ENCODE measurements at places on chromosomes 1 and 21.

GRCh38 chr1:201251851-201252430 lies 31.4 kb upstream of the PKP1 start:
- DNase-seq, result no peak

- DNase-seq, result no peak
Measured at GRCh38 chr21:32613436-32614043, 1.4 kb upstream of the CFAP298 start.

GRCh38 chr1:12177999-12178441 lies 11.2 kb downstream of the TNFRSF1B start:
- peak; percentile 90 for DNase-seq

DNA sequence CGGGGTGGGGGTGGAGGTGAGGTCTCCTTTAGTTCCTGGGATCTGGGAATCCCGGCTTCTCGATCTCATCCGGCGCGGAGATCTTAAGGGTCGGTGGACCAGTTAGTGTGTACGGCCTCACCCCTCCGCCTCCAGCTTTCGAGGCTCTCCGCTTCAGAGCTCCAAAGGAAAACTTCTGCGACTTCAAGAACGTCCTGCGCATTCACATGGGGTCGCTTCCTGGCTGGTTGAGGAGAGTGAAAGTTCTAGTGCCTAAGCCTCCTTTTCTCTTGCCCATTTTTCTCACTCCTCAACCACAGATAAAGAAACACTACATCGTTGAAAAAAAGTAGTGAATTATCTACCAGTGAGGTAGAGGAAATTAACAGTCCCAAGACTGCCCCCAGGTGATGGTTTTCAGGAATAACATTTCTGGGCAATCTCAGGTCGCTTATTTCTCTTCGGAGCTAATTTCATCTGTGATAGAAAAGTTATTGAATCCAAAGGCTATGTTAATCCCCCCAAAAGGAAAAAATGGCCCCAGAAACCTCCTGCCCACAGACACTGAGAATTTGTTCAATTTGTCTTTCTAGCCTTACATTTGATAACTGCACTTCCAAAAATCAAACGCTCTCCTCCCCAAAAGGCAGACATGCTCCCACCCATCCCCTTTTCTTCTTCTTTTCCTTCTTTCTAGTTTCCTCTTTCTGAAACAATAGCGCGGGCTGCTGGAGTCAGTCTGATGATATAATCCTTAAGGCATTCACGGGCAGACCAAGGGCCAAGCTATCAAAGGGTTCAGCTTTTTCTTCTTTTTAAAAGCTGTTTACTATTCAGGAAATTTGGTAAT lies 20.6 kb upstream of the TBX15 start:
- DNase-seq, result no peak

- no peak for DNase-seq
Measured at GRCh38 chr1:184691719-184692324, 62.8 kb downstream of the EDEM3 start.

DNA sequence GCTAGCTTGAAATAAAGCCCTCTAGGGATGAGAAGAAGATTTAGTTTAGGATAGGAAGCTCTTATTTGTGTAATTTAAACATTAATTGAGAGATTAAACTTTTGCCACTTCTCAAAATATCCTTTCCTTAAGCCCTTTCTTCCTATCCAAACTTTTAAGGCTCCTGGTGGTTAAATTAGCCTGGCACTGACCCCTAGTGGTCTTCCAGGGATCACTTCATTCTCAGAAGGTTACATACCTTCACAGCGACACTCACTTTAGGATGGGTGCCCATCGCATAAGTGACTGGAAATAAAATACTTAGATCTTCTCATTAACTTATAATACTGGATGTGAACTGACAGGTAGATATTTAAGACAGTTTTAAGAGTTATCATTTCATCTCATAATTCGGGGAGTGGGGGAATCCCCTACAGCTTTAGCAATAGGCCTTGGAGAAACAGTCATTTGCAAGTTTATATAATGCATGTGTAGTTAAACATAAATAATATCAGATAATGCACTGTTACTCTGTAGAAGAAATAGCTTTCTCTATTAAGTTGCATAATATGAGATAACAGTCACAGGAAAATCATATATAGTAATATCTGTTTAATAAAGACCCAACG lies 7.4 kb downstream of the LHX9 start:
- peak; percentile 33 for DNase-seq

DNA sequence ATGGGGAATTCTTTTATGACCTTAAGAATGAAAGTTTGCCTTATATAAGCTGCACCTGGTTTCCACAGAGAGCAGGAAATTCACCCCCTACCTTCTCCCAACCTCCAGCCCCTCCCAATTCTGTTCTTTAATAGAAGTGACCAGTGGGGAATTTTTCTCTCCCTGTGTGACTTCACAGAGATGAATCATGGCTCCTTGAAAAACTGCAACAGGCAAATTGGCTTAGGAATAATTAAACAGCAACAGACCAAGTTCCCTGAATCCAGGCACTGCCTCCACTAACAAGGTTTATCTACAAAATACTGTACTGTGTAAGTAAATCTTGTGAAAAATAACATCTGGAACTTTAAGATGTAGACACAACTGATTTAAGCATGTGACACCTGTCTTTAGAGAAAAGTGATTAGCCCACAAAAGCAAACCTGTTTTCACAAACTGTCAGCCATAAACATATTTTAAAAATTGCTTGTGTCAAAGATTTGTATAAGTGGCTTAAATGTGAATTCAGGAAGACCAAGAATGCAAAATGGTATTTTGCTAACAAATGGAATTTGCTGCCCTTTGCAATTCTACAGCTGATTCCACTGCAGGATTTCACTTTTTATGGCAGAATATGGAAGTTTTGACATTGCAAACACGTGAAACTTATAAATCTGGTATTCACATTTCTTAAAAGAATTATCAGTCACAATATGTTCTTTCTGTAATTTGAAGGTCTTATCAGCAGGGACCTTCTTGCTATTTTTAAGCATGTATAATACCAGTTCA lies 54.0 kb downstream of the ALG14 start:
- no peak for DNase-seq

GRCh38 chr1:112676543-112676942 lies 2.1 kb downstream of the MOV10 start:
- DNase-seq, result no peak

GRCh38 chr21:41976611-41977010 lies 22.8 kb upstream of the C2CD2 start:
- DNase-seq, result no peak

DNA sequence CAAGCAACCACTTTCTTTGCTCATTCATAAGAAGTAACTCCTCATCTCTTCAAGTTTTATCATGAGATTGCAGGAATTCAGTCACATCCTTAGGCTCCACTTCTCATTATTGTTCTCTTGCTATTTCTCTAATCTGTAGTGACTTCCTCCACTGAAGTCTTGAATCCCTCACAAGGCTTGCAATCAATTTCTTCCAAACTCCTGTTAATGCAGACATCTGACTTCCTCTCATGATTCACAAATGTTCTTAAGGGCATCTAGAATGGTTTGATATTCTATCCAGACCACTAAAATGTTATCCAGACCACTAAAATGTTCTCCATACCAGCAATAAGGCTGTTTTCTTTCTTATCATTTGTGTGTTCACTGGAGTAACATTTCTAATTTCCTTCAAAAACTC lies 528.1 kb downstream of the DPYD start:
- DNase-seq, result no peak

GRCh38 chr1:212635141-212635631 lies 26.6 kb downstream of the ATF3 start:
- DNase-seq, result no peak

GRCh38 chr1:67958472-67958871 lies 92.0 kb downstream of the DIRAS3 start:
- no peak for DNase-seq

DNA sequence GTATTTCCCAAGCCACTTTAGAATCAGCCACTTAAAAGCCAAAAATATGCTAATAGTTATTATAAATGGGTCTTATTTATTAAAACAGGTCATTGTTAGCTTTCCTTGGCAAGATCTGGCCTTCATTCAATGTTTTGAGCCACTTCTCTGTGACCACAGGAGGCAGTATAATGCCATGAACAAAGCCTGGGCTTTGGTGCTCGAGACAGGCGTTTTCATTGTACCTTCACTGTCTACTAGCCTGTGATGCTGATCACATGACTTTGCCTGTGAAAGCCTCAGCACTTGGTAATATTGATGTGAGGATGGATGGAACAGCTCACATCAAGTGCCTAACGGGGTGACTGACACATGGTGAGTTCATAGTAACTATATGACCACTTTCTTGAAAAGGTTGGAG lies 217.0 kb downstream of the RWDD3 start:
- no peak for DNase-seq

DNA sequence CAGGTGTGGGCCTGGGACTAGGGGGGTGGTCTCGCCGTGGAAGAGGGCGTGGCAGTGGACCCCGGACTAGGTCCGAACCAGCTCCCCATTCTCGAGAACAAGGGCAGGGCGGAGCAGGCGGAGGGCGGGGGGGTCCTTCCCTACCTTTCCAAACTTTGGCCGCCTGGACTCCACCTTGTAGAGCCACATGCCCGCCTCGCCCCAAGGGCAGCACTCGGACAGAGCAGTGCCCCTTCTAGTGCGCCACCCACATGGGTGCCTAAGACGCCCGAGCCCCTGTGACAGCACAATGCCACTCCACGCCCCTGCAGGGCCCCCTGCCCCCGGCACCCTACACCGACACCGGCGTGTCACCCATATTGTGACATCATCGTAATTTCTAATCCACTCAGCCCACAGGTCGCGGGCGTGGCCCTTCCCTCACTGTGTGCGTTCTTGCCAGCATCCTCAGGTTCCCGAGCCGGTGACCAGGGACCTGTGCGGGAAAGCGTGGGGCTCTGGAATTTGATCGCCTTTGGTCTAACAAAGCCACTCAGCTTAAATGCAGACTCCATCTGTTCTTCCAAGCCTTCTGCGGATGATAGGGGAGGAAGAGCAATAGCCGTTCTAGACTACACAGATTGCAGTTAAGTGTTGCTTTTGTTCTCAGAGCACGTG lies 553 bp upstream of the STMN1 start:
- peak; percentile 22 for DNase-seq

- DNase-seq, result no peak
Measured at GRCh38 chr1:192766009-192766625, 42.7 kb upstream of the RGS2 start.

DNA sequence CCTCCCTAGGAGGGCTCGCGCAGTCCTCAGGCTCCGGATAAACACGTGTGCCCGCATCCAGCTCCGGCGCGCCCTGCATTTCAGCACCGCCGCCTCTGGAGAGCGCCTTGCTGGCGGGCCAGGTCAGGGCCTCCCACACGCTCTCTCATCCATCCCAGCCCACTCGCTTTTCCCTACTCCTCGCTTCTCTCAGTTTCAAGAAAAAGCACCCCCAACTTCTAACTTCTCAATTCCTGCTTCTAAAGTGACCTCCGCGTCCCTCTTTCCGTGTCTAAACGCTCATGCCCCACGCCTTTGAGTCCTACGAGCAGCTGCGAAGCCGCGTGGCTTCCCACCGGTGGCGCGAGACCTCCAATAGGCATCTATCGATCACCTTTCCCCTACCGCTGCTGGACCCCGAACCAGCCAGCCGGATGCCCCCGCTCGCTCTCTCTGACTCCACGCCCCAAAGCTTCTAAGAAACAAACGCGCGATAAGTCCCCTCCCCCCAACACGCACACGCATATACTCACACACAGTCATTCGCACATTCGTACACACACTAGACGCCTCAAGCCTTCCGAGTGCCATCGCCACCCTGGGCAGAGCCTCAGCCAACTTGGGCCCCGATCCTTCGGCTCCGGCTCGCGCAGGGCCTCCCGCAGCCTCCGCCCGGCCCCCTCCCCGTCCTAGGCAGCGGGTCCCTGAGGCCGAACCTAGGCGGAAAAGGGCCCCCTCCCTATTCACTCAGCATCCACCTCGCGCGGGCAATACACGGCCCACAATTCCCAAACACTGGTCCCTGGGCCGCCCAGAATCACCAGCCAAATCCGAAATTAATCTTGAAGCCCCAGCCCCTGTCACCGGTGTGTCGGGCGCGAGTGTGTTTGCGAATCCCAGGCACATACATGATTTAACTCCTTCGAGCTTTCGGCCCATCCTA lies 1.1 kb downstream of the NMNAT2 start:
- DNase-seq, result no peak

- DNase-seq, result no peak
Measured at GRCh38 chr1:27374362-27375086, at the start of gene FCN3. FCN3 (minus strand) TSS chr1:27374824; CDS start chr1:27374818, 6 bp downstream.

GRCh38 chr1:44775930-44776729 lies 790 bp downstream of the RPS8 start:
- no peak for DNase-seq

DNA sequence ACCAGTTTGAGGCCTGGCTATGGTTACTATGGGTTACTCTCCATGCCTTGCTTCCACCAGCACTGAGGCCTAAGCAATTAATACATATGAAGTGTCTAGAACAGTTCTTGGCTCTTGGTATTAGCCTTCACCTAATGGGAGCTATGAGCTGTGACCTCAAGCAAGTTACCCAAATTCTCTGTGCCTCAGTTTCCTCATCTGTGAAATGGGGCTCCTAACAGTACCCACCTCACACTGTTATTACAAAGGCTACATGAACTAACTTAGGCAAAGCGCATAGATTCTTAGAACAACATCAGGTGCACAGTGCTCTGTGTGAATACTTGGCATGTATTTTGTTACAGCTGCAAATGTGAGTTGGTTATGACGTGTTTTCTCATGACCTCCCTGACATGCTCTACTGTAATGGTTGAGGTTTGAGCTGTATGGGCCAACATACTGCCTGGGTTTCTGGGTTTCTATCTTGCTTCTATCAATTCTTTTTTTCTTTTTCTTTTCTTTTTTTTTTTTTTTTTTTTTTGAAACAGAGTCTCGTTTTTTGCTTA lies 26.5 kb downstream of the CDCP2 start:
- DNase-seq, result no peak

DNA sequence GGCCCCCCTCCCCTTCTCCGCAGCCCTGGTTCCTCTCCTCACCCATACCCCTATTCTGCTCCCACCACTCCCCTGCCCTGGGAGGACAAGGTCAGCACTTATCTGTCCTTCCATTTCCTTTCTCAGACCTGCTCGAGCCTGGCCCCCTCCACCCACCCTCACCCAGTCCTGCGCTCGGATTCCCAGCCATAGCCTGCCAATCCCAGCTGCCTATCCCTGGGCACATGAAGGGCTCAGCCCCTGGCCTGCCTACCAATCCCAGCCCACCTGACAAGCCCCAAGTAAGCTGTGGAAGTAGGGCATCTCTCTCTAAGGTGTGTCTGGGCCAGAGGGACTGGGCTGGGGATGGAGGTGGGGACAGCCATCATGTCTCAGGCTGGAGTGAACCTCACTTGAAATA lies 5.4 kb downstream of the BLACAT1 start:
- no peak for DNase-seq

DNA sequence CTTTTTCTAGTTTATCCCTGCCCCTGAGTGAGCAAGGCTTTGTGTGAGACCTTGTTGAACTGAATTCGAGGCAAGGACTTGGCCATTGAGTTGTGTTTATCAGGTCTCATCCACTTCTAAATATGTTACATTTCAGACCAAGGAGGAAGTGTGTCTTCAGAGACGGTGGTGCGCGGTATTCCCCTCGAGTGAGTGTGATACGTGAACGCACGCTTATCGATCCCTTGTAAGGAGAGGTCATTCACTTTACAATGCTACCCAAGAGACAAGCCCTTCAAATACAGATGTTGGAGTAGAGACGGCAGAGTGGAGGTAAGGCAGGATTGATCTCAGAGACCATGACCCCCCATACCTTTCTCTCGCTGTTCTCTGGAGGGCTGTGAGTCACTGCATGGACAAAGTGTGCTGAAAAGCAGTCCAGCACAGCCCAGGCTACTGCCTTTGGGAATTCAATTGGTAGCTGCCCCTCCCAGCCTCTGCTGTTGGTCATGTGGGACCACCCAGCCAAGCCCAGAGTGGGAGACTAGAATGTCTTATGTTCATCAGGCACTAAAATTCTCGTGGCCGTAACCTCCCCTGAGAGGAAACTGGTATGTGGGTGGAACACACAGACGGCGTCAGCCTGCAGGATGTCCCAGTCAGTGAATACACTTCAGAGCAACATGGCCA lies 16.3 kb upstream of the MTARC1 start:
- DNase-seq, result no peak

Measured in CD4-positive, alpha-beta T cell treated with Interleukin-6 at 100 ng/mL for 8 hours (primary cell).